ENCODE measurements at places on chromosomes 11 and 22. TPM values are rescaled to one million over a fixed set of nuclear protein-coding genes. Genes with fewer than 3 reads are reported as not detected.
A peak's percentile ranks its signal among the peaks of the same experiment; 100 is the strongest.

DNA sequence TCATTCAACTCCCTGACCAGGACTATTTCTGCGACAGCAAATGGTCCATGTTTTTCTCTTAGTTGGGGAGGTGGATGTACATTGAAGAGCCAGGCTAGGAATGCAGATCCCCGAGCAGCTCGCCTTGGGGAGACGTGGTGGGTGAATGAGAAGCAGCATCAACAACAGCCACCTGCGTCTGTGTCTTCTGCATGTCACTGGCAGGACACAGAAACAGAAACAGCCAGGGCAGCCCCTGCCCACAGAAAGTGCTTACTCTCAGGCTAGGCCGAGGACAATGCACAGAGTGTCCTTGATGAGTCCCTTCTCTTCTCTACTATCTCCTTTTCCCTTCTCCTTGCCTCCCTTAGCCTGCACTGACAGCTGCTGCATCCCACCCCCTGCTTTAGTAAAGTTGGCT, 541.9 kb upstream of the CADM1 start:
- no peak for DNase-seq
- no peaks in the 10 kb centered on the region for H3K4me1 ChIP-seq
- H3K4me3 ChIP-seq, result no peak overlapping the region
- H3K27me3 ChIP-seq, result no peaks in the 10 kb centered on the region

- peaks cover 58% of the 10 kb centered on the region for H3K27me3 ChIP-seq
- no peak overlapping the region for H3K27ac ChIP-seq
Observed at GRCh38 chr11:69816671-69817070, 2.5 kb downstream of the FGF3 start.

DNA sequence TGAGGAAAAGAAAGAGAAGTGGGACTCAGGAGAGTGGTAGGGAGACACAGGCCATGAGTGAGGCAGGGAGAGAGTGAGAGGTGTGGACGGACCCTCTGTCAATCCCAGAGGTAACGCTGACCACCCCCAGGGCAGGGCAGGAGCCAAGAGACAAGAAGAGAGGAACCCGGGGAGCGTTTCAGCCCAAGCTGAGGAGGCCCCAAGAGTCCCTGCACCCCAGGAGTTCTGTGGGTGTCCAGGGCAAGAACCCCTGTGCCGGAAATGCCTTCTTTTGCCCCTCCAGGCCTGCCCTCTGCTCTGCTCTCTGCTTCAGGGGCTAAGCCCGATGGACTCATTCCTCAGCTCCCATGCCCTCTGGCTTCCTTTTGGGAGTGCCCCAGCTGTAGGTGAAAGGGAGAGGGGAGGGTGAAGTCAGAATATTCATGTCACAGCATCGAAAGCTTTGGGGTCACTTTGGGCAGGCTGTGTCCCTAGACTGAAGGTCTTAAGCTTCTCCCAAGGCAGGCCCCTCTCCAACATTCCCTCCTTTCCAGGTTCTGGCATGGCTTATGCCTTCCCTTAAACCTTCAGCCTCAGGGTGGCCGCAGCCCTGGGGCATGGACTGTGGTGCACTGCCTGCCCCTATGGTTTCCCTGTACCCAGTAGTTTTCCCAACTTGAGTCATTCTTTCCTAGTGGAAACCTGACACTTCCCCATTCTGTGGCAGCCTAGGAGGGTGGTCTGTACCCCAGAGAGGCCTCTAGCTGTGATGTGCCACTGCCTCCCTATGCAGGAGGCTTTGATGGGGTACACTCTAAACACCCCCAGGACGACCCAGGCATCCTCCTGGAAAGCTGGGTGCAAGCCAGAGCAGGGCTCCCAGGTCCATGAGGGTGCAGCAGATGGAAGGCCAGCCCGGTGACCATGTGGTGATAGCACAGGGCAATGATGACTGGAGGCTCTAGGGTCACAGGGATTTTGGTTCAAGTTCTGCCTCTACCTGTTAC, 27.1 kb downstream of the MYEOV start:
- no peak for DNase-seq
- H3K36me3 ChIP-seq, result no peaks in the 10 kb centered on the region
- H3K4me3 ChIP-seq, result no peak overlapping the region
- H3K4me1 ChIP-seq, result peaks cover 7% of the 10 kb centered on the region
- no peaks in the 10 kb centered on the region for H3K27me3 ChIP-seq

- peak overlapping the region; percentile 29 for H3K27ac ChIP-seq
- H3K27me3 ChIP-seq, result no peaks in the 10 kb centered on the region
Observed at GRCh38 chr11:108871152-108871551, 206.3 kb downstream of the DDX10 start.

Gene SERPING1
- 1.1 TPM for total RNA-seq

Gene FOLR2
- total RNA-seq, result not detected

Gene CENPM
- total RNA-seq, result 21.1 TPM

Gene GRM5
- total RNA-seq, result not detected

Gene RELT
- total RNA-seq, result 5.8 TPM

Gene SLC43A3
- total RNA-seq, result 96.6 TPM

Gene OR5D18
- total RNA-seq, result not detected

Gene TSSK2
- total RNA-seq, result not detected
